Endothelial cell (in vitro differentiated cells): ENCODE measurements at places on chromosomes 4 and X.
A peak's percentile ranks its signal among the peaks of the same experiment; 100 is the strongest.

DNA sequence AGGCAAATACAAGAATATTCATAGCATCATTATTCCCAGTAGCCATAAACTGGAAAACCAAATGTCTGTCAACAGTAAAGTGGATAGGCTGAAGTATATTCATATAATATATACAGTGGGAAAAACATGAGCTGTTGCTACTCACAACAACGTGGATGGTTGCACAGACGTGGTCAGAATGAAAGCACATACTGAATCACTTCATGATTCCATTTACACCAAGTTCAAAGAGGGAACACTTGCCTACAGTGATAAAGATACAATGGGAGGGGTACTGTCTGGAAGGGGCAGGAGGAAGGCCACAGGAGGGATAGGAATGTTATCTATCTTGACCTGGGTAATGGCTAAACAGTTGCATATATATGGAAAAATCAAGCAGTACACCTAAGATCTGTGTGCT is 25.3 kb downstream of the APBB2 start:
- DNase-seq, result no peak

DNA sequence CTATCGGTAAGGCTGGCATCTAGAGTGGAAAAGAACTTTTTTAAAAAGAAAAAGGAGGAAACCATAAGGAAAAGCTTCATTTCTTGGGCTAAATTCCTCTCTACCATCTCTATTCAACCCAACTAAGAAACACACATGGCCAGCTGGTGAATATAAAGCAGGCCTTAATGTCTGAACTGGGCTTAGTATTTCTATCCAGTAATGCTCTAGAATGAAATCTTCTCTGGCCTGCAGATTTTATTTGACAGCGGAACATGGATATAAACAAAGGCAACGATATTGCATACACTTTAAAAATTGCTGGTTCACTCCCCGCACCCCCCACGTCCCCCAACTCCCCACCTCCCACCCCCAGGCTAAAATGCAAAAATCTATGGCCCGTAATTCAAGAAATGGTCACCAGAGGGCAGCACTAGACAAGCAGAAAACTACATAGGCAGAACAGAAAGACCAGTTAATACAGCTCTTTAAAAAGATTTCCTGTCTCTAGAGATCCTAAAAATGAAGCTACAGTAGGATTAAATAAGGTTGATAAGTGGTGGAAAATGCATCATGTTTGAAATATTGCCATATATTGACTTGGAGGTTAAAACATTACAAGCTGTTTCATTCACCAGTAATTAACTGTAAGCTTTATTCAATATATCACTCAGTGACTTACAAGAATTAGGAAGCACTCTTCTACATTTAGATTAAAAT is 155.2 kb upstream of the GALNT7 start:
- peak; percentile 67 for DNase-seq

DNA sequence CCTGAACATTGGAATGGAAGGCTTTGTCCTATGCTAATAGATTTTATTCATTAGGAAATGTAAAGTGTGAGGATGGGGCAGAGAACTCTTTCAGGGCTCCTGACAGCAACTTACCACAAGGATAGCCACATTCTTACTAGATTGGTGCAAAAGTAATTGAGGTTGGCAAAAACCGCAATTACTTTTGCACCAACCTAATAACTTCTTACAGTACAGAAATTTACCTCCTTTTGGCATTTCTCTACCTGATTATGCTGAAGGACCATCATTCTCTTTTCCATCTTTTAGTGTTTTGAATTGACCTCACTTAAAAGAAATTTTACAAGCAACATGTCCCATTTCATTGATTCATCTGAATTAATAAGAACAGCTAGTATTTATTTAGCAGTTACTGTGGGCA is 109.2 kb upstream of the AP1S2 start:
- no peak for DNase-seq

DNA sequence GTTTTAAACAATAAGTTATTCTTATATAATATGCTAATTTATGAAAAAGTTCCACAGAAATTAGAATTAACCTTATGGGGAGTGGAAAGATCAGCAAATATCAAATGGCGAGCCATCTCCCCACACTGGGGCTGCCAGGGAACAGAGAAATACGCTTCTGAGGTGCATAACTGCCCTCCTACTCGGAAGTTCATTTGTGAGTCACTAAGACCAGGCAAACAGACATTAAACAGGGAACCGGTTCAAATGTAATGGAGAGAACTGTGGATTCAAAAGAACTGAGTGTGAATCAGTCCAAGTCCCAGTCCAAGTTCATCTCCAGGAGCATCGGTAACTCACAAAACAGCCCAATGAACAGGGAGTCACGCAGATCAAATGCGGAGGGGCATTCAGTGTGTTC is 11.4 kb upstream of the S100G start:
- DNase-seq, result no peak
